Forelimb muscle (tissue), 1 donor: ENCODE measurements at places on chromosomes 11 and 22.

- DNase-seq, result no peak
Measured at GRCh38 chr22:36252754-36253522, at the start of gene APOL1. Gene APOL1 (plus strand): TSS chr22:36253133. CDS start chr22:36254956, 1,823 bp downstream.

- no peak for DNase-seq
Measured at GRCh38 chr11:133172349-133172748, 360.0 kb downstream of the OPCML start.

- no peak for DNase-seq
Measured at GRCh38 chr11:45142241-45143055, 4.0 kb upstream of the PRDM11 start.

DNA sequence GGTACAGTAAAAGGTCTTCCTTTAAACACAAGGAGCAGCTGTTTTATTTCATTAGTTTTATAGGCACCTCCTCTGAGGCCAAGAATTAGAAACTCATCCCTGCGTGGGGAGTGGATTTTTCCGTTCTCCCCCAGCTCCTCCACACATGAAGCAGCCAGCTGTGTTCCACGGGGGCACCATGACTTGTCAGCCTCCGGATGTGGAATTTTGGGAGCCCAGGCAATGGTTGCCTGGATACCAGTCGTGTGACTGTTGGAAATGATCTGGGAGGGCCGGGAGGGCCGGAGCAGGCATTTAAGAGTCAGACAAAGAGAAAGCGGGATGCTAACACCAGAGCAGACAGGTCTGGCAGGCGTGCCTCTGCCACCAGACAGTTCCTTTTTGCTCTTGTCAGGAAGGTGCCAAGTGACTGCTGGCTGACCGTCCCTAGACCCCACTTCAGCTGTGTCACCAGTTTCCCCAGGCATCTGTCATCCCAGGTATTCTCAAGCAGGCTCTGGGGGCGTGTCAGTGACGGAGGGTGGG is 15.9 kb upstream of the CDC42EP2 start:
- no peak for DNase-seq

DNA sequence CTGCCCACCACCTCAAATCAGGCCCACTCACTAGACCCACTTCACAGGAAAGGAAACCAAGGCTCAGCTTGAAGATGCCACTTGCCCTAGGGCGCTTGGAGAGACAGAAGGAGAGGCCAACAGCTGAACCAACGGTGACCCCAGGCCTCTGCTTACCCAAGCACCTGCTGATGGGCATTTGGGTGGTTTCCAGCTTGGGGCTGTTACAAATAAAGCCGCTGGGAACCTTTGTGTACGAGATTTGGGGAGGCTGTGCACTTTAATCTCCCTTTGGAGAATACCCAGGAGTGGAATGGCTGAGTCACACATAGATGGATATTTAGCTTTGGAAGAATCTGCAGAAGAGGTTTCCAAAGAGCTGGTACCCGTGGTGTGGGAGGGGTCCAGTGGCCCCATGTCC is 50.9 kb upstream of the LINC01488 start:
- DNase-seq, result no peak
